ENCODE measurements at places on chromosomes 11 and 22. TPM values are rescaled to one million over a fixed set of nuclear protein-coding genes. Genes with fewer than 3 reads are reported as not detected.
A peak's percentile ranks its signal among the peaks of the same experiment; 100 is the strongest.

The UBQLN3 gene
- not detected for polyA plus RNA-seq

- DNase-seq: no peak
Measured at GRCh38 chr22:48536541-48537342, 1290.9 kb downstream of the BRD1 start.

The LIF gene
- 2.5 TPM for polyA plus RNA-seq

The UPK3A gene
- not detected for polyA plus RNA-seq

DNA sequence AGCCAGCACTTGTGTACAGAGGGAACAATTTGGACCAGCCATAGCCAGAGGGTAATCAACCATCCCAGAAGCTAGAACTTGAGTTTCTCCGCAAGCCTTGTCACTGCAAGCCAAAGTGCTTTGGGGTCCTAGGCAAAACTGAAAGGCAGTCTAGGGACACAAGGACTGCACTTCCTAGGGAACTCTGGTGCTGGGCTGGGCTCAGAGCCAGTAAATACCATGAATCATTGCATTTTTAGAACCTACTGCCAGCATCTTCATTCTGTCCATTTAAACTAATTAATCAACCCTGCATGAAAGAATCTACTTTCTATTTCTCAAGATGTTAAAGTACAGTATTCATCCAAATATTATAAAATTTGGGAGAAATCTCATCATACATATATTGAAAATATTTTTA lies 20.0 kb downstream of the PATE3 start:
- DNase-seq: no peak

The KDM2A gene
- polyA plus RNA-seq: 82.6 TPM

GRCh38 chr22:22848364-22848866 lies 39.2 kb upstream of the IGLL5 start:
- peak; percentile 59 for DNase-seq

The SCN2B gene
- polyA plus RNA-seq: 4.6 TPM
